Activated T-cell treated with anti-CD3 and anti-CD28 coated beads, Interleukin-2, amount 50 U/mL, for 24 hours (primary cell): ENCODE measurements at places on chromosomes 13 and 19.

DNA sequence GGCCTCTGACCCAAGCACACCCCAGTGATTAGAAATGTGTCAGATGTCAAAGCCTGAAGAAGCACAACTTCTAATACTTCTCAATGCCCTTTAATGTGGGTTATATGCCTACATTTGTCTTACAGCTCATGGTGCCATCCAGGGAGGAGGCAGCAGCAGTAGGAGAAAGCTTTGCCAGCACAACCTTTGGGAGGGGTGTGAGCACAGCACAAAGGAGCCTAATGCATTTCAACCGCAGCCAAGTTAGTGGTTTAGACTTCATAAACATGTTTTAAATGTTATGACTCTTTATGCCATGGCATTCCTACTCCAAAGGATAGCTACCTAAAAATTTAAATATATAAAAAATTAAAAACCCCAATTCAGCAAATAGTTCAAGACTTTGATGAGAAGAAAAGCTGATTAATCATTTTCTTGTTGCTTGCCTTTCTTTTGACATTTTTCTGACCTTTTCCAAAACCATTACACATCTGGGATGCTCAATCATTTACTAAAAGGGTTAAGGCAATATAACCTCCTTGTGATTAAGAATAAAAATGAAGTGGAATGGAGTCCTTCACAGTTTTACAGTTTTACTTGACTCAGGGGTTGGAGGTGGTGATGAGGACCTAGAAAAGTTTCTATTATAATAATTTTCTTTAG is 142.7 kb downstream of the DLEU7 start:
- DNase-seq, result no peak

- DNase-seq, result no peak
Observed at GRCh38 chr19:13057147-13057572, 45.5 kb downstream of the LYL1 start.

GRCh38 chr19:10831987-10832938 is 3.7 kb downstream of the TMED1 start:
- no peak for DNase-seq

DNA sequence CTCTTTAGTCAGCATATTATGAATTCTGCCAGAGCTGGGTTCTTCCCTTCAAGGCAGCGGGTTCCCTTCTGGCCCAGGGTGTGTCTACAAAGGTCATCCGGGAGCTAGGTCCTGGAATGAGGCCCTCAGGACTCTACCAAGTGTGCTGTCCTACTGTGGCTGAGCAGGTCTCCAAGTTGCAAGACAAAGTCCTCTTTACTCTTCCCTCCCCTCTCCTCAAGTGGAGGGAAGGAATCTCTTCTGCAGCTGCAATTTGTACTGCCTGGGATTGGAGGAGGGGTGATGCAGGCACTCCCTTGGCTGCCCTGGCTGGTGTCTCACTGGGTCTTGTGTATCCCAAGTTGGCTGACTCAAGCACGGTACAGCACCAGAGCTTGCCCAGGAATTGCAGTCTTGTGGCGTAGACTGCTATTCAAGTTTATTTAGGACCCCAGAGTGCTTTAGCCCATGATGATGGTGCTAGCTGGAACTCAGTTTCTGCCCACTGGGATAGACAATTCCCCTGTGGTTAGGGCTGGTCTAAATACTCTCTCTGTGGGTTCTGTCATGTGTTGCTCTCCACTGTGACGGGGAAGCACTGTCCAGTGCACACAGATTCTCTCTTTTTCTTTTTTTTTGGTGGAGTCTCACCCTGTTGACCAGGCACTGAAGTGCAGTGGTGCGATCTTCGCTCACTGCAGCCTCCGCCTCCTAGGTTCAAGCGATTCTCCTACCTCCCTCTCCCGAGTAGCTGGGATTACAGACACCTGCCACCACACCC is 28.5 kb downstream of the RFC3 start:
- DNase-seq, result no peak

GRCh38 chr13:33145667-33146066 is 129.4 kb downstream of the KL start:
- DNase-seq, result no peak

- DNase-seq, result peak; percentile 57
Observed at GRCh38 chr19:7658219-7658686, 10.6 kb upstream of the RETN start.

DNA sequence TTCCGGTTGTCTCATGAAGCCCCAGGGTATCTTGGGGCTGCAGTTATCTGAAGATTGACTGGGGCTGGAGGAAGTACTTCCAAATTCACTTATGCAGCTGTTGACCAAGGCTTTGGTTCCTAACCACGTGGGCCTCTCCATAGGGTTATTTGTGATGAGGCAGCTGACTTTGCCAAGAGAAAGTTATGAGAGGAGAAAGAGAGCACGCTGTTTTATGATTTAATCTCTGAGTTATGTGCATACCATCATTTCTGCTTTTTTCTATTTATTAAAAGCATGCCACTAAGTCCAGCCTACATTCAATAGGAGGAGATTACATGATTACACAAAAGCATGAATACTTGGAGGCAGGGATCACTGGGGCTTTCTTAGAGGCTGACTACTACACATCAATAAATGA is 215.5 kb downstream of the NHLRC3 start:
- DNase-seq, result no peak

DNA sequence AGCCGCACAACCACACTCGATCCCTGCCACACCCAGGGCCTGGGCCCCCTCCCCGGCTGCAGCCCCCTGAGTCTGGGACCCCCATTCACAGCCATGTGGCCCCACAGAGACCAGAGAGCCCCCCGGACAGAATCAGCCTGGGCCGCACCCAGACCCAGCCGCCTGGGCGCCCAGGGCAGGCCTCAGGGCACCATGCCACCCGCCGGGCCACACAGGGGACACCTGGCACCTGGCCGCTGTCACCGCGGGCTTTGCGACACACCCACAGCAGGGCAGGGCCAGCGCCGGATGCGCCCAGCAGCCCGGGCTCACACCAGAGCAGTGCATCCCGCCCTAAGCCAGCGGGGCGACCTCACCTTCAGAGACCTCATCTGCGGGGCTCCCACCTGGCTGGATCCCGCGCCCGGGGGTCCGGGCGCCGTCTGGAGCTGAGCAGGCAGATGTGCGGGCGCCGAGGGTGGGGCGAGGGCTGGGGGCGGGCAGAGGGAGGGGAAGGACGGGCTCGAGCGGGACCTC is 443 bp downstream of the TBXA2R start:
- DNase-seq, result peak; percentile 46

GRCh38 chr19:6161271-6161850 is 25.9 kb downstream of the ACSBG2 start:
- DNase-seq, result peak; percentile 44

DNA sequence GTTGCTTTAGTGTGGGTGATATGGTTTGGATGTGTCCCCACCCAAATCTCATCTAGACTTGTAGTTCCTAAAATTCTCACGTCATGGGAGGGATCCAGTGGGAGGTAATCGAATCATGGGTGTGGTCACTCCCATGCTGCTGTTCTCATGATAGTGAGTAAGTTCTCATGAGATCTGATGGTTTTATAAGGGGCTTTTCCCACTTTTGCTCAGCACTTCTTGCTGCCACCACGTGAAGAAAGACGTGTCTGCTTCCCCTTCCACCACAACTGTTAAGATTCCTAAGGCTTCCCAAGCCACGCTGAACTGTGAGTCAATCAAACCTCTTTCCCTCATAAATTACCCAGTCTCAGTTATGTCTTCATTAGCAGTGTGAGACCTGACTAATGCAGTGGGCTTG is 26.0 kb downstream of the OR10H4 start:
- DNase-seq, result no peak

DNA sequence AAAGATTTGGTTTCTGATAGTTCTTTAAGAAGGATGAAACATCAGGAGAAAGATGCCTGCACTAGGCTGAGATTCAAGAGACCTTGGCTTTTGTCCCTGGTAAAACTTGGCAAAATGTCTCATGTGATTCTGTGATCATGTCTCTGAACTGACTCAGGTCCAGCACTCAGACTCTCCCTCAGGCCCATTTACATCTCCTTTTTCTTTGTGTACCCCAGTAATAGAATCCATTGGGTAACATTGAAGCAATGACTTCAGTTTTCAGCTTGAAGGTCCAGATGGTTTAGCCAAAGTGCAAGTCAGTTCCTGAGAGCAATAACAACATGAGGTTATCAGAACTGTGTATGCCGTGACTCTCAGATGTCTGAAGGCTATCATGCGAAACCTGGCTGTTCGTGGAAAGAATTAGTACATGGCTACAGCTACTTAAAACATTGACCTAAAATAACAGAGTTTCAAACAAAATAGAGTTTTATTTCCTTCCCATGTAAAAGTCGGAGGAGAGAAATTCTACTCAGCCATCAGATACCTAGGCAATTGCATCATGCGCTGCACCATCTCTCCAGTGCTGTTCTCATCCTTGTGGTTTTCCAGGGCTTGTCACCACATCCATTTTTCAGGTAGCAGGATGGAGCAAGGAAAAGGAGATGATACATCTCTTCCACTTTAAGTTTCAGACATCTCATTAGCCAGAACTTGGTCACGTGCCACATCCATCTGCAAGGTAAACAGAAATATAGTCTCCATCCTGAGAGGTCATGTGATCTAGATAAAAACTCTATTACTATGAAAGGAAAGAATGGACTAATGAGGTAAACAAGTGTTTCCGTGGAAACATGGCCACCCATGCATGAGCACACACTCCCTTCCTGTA is 117.3 kb downstream of the POSTN start:
- DNase-seq, result no peak
